ENCODE measurements at places on chromosomes 13 and 19.

GRCh38 chr19:18340190-18340989 is at the start of gene PGPEP1:
Gene PGPEP1 (plus strand): TSS chr19:18340598. CDS start chr19:18340682, 84 bp downstream.
- peak; percentile 52 for DNase-seq

DNA sequence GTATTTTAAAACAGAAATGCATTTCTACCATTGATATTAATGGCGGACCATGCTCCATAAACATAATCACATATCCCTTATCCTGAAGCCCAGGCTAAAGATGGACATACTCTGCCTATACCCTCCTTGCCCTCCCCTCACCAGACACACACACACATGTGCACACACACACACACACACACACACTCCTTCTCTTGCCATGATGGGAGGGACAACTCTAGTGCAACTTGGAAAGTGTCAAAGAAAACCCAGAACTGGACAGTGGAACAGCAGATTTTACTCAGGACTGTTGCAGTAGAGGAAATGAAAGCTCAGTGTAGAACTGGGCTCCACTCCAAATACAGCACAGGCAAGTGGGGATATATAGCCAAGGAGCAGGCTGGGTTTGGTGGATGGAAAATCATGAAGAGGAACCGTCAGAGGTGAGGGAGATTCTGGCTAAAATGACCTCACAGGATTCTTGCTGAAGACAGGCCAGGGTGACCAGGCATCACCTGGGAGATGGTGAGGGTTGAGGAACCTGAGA is 40.8 kb downstream of the TNFRSF19 start:
- no peak for DNase-seq

GRCh38 chr19:19051478-19052213 is 12.1 kb upstream of the SLC25A42 start:
- DNase-seq = no peak

GRCh38 chr13:106400289-106400688 is 135.2 kb downstream of the EFNB2 start:
- DNase-seq = no peak

DNA sequence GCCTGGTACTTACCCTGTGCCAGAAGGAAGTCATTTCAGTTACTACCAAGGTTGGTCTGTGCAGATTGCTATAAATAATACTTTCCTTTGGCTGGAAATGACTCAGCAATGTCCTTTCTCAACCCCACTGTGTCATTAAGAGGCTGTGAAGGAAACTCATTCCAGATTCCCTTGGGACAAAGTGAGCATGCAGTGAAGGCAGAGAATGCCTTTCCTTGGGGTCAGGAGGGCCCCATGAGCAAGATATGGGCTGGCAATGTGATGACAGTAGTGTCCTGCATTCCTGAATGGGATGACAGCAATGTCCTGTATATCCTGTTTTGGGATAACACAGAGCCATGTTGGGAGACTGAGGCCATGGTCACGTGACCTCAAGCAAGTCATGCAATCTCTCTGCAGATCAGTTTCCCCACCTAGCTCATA is 213.1 kb upstream of the TMTC4 start:
- no peak for DNase-seq

- no peak for DNase-seq
Measured at GRCh38 chr13:95921485-95921884, 131.7 kb downstream of the UGGT2 start.

DNA sequence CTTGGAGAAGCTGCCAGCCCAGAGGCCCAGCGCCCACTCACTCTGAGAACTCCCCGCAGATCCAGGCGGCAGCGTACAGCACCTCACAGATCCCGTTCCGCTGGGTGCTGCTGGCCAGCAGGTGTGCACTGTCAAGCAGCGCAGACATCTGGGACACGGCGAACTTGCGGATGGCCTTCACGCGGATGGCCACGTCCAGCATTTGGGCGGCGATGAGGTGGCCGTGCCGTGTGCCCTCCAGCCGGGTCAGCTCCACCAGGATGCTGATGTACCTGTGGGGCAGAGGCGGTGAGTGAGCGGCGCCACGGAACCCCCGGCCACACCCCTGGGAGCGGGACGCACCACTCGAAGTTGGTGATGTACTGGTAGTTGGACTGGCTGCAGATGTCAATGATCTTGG is 24.1 kb downstream of the IZUMO4 start:
- no peak for DNase-seq

GRCh38 chr13:61777899-61778298 is 362.2 kb upstream of the PCDH20 start:
- DNase-seq = no peak

DNA sequence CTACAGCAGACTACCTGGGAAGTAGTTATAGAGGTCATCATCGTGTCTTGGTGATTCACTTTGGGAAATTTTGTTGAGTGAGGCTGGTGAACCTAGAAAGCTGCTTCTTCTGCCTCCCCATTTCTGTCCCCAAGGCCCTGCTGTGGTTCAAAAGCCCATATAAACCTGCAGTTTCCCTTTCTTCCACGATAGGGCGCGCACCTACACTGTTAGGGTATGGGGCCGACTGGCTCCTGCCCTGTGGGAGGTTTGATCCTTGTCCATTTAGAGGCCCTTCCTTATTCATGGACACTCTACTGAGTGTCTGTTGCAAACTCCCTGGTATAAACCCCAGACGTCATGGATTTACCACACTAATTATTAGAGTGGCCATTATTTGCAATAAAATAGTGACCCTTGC is 191.8 kb downstream of the GGACT start:
- DNase-seq = no peak

GRCh38 chr13:20405691-20406090 is 120.0 kb downstream of the CRYL1 start:
- no peak for DNase-seq

DNA sequence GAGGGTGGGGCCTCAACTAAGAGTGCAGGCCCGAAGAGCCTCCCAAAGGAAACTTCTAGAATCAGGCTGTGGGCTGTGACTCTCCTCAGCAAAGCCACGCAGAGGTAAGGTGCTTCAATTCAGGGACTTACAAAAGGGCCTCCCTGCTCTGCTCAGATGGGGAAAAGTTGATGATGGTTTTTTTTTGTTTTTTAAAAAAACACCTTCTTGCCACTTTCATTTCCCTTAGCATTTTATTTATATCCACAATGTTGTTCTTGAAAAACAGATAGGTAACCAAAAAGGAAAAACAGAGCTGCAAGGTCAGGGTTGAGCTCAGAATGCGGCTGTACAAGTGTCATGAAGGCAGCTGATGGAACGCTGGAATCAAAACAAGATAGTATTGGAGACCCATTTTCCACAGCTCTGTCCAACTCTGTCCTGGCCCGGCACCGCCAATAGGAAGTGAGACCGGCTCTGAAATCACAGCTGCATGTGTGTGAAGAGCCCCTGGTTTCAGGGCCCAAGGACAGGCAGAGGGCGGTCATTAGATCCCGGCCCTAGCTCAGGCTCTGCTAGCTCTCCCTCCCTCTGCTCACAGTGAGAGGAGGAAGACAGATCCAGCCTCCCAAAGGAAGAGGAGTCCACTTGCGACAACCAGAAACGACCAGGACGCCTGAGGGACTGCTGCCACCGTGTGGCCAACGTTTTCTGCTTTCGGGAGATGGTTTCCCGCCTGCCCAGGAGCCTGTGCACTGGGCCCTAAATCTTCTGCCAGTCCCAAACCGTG is 58.3 kb downstream of the KLF2 start:
- no peak for DNase-seq

DNA sequence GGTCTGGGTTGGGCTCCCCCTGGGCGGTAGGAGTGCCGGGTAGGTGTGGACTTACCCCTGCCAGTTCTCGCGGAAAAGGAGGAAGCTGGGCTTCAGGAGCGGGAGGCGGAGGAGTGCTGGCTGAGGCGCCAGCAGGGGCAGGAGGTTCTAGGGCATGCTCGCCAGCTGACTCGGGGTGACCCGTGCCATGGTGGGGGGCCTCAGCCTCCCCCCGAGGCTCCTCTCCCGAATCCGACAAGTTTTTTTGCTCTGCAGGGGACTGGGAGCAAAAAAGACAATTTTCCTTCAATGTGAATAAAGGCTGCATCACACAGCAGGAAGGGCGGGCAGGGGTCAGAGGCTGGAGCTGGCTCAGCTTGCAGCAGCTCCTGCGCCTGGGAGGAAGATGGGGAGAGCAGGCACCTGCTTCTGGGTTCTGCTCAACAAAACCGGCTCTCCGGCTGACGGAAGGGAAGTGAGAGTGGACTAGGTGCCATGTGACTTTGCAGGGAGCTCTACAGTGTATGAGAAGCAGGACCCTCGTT is 26.5 kb downstream of the RANBP3 start:
- no peak for DNase-seq

- no peak for DNase-seq
Measured at GRCh38 chr13:58893396-58893795, 1261.9 kb downstream of the PCDH17 start.

GRCh38 chr13:29578300-29579085 is 17.0 kb downstream of the SLC7A1 start:
- no peak for DNase-seq
